ENCODE measurements at places on chromosomes 3 and 15.
A peak's percentile ranks its signal among the peaks of the same experiment; 100 is the strongest.

GRCh38 chr3:74217467-74217866, 397.0 kb downstream of the CNTN3 start:
- DNase-seq, result no peak

DNA sequence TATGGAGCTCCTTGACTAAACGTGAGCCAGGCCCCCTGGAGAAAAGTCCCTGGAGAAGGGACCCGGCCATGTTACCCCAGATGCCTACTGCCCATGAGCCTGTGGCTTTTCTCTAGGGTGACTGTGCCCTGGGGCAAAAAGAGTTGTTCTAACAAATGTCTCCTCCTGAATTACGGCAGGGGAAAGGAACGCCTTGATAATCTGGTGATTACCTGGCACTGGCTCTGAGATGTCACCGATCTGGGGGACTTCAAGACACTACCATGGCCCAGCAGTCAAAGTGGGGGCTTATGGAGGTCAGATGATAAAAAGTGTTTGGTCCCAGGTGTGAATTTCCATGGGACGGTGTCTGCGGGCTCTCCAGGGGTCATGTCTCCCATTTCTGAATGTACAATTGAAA, 140.7 kb downstream of the KLF13 start:
- DNase-seq, result no peak

DNA sequence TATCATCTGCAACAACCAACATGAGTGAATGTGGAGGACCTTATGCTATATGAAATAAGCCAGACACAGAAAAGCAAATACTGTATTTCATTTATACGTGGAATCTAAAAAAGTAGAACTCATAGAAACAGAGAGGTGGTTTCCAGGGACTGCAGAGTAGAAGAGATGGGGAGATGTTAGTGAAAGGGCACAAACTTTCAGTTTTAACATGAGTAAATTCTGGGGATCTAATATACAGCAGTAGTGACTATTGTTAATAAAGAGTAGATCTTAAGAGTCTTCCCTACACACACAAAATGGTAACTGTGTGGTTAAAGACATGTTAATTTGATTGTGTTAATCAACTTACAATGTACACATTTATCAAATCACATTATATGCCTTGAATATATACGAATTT, 20.9 kb upstream of the MELTF start:
- no peak for DNase-seq

DNA sequence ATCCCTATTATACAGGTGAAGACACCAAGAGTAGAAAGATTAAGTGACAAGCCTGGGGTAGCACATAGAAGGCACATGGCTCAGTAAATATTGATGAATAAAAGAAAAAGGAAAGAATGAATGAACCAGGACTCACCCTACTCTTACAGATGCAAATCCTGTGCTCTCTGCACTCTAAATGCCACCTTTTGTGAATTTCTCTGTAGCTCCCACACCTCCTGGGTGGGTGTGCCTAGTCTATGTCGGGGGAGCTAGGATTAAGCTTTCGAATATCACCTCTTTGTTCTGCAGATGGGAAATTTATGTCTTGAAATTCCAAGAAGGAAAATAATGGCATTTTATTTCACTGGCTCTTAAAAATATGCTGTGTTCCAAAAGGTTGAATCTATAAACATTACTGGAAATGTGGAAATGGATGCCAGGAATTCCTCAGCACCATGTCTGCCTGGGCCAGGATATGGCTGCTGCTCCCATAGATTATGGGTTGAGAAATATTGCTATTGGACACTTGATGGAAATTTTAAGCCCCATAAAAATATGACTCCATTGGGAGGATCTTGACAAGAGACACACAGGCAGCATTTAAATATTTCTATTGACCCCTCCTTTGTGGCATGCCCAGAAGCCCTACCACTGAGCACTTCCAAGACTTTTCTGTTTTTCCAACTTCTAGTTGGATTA, 43.3 kb downstream of the CCNB2 start:
- DNase-seq, result peak; percentile 41

- peak; percentile 5 for DNase-seq
Observed at GRCh38 chr3:188646592-188646991, 492.6 kb downstream of the LPP start.
